Panc1 (cell line): ENCODE measurements at places on chromosomes 3 and 15. TPM values are rescaled to one million over a fixed set of nuclear protein-coding genes. Genes with fewer than 3 reads are reported as not detected.

Gene NANOGP8
- total RNA-seq = not detected

Gene CLDN18
- 0.08 TPM for total RNA-seq

Gene THBS1
- 61.9 TPM for total RNA-seq

Gene DLL4
- total RNA-seq = 0.31 TPM

Gene XCR1
- total RNA-seq = not detected

Gene SUCLG2
- total RNA-seq = 28.3 TPM

Gene GRAMD2A
- 1.3 TPM for total RNA-seq

Gene MGLL
- total RNA-seq = 2.1 TPM

Gene PDE12
- total RNA-seq = 22.8 TPM

Gene MYLK
- 29.7 TPM for total RNA-seq

Gene DZIP1L
- 11.1 TPM for total RNA-seq

Gene CACNA1D
- 23.0 TPM for total RNA-seq

Gene AHSG
- 0.85 TPM for total RNA-seq

Gene THAP10
- total RNA-seq = 6.7 TPM

Gene POPDC2
- 0.15 TPM for total RNA-seq

Gene PLA1A
- total RNA-seq = not detected

Gene ABHD17C
- 16.3 TPM for total RNA-seq

Gene INTS14
- 41.2 TPM for total RNA-seq

Gene AZI2
- 42.4 TPM for total RNA-seq

Gene SLC24A5
- total RNA-seq = not detected

Gene CNTN6
- total RNA-seq = not detected

Gene ADAMTS17
- 1.6 TPM for total RNA-seq

Gene LTK
- not detected for total RNA-seq

Gene TMC3
- not detected for total RNA-seq

Gene SEMA3G
- 1.6 TPM for total RNA-seq

Gene CPNE4
- total RNA-seq = not detected

Gene PRICKLE2
- 0.26 TPM for total RNA-seq

Gene CEMIP
- 0.46 TPM for total RNA-seq

Gene STARD9
- 13.4 TPM for total RNA-seq

Gene TUSC7
- not detected for total RNA-seq

Gene SLC9A9
- total RNA-seq = not detected

Gene ECT2
- total RNA-seq = 102 TPM

Gene ECE2
- not detected for total RNA-seq

Gene GRIP2
- 6.5 TPM for total RNA-seq

Gene SPTBN5
- total RNA-seq = 2.1 TPM

Gene GPX1
- total RNA-seq = 102 TPM

Gene EPHA3
- 0.05 TPM for total RNA-seq

Gene CYP8B1
- total RNA-seq = 0.08 TPM

Gene PLA2G4F
- not detected for total RNA-seq

Gene HHLA2
- total RNA-seq = not detected

Gene OGG1
- 32.5 TPM for total RNA-seq

Gene ACP3
- total RNA-seq = not detected

Gene BTD
- total RNA-seq = 22.7 TPM

Gene PFN2
- total RNA-seq = 220 TPM

Gene GATA2
- 74.6 TPM for total RNA-seq
